ENCODE measurements at places on chromosomes 5 and 9. TPM values are rescaled to one million over a fixed set of nuclear protein-coding genes. Genes with fewer than 3 reads are reported as not detected.

Gene ZNF483
- polyA plus RNA-seq: 1.5 TPM

Gene C9orf153
- polyA plus RNA-seq: 0.22 TPM

Gene FIBCD1
- polyA plus RNA-seq: not detected

Gene SCGB3A1
- 1.8 TPM for polyA plus RNA-seq

Gene DBH
- polyA plus RNA-seq: 0.54 TPM

Gene SPINK4
- 0.52 TPM for polyA plus RNA-seq

Gene SLC28A3
- polyA plus RNA-seq: not detected

Gene AFAP1L1
- 129 TPM for polyA plus RNA-seq

Gene FOXD4
- polyA plus RNA-seq: 2.7 TPM

Gene DDX41
- 45.8 TPM for polyA plus RNA-seq

Gene MEF2C
- 1,127 TPM for polyA plus RNA-seq

Gene ABO
- polyA plus RNA-seq: 4.5 TPM

Gene SLC38A9
- polyA plus RNA-seq: 13.0 TPM

Gene C5orf58
- 0.35 TPM for polyA plus RNA-seq

Gene SH3GL2
- 0.08 TPM for polyA plus RNA-seq
